Progenitor cell of endocrine pancreas (in vitro differentiated cells): ENCODE measurements at places on chromosomes 6 and 20.

- DNase-seq, result no peak
Observed at GRCh38 chr20:24816431-24816830, 132.6 kb upstream of the CST7 start.

DNA sequence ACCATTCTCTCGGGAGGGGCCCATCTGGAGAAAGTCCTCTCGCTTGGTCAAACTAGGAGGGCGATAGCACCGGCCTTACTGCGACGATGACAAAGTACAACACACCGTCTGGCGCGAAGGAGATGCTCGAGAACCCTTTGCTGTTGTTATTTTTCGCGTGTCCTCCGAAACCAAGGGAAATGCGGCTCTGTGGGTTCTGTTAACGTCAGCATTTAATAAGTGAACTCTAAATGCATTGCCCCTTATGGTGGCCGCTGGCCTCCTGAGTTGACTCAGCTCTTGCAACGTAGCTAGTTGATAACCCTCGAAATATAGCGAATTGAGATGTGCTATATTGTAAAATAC, 577 bp upstream of the SCAND1 start:
- no peak for DNase-seq

GRCh38 chr20:54027704-54028103, 42.7 kb downstream of the BCAS1 start:
- DNase-seq, result no peak

GRCh38 chr20:17298171-17298570, 71.3 kb downstream of the PCSK2 start:
- DNase-seq, result no peak

GRCh38 chr6:14986370-14986769, 259.5 kb upstream of the JARID2 start:
- DNase-seq, result no peak

DNA sequence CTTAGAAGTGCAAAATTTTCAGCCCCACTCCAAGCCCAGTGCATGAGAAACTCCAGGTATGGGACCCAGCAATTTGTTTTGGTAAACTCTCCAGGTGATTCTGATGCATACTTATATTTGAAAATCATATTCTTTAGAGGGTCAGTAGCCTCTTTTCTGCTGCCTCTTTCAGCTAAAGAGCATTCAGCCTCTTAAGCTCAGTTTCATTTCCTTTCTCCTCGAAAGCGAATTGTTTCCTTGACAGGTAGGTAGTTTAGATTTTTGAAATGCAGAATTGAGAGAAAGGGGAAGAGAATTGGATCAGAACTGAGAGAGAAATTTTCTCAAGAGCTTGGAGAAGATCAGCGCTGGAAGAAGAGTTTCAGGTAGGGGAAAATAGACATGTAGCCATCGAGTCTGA, 995.8 kb upstream of the FLRT3 start:
- no peak for DNase-seq

DNA sequence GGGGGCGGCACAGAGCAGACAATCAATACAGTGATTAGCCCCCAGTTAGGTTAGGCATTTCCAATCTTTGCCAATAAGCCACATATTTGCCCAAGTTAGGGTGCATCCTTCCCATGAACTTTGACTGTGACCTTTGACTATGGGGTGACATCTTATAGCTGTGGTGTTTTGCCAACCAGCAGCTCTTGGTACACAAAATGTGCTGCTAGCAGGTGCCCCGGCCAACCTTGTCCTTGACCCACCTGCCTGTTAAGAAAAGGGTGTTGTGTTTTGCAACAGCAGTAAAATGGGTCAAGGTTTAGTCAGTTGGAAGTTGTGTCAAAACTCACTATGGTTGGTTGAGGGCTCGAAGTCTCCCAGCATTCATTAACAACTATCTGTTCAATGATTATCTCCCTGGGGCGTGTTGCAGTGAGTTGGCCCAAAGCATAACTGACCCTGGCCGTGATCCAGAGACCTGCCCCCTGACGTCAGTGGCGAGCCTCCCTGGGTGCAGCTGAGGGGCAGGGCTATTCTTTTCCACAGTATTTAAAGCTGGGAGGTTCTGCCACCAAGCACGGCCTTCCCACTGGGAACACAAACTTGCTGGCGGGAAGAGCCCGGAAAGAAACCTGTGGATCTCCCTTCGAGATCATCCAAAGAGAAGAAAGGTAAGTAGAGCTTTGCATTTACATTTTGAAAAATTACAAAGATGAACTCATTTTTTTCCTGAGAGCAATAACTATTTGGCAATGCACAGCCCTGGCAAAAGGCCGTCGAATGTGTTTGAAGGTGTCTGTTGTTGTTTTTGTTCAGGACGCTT, at the start of gene PCK1:
Gene PCK1 (plus strand): TSS at position 557 of the 802 bp plus-strand sequence. CDS start 302 bp downstream, outside the sequence.
- DNase-seq, result no peak

- DNase-seq, result no peak
Observed at GRCh38 chr6:152313542-152314482, 323.4 kb downstream of the SYNE1 start.

DNA sequence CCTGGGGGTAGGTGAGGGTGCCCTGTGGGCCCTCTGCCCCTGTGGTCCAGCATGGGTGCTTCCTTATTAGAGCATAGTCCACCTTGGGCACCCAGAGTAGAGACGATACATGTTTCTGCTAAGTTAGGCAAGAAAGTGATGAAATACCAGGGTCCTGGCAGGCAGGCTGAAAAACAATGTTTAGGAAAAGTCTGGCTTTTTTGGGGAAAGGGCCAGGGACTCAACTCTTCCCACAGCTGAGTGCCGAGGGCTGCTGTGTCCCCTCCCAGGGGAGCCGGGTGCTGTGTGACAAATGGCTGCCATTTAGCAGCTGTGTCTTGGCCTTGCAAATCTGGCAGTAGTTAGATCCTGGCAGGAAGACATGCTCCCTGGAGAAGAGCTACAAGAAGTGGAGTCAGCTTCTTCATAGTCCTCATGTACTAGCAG, 61.5 kb downstream of the RREB1 start:
- DNase-seq, result no peak

GRCh38 chr20:38536310-38536709, 44.7 kb upstream of the ADIG start:
- no peak for DNase-seq

GRCh38 chr6:35739645-35740524, 3.1 kb downstream of the ARMC12 start:
- DNase-seq, result no peak

GRCh38 chr6:72624557-72625160, 2.8 kb downstream of the KCNQ5 start:
- DNase-seq, result no peak

DNA sequence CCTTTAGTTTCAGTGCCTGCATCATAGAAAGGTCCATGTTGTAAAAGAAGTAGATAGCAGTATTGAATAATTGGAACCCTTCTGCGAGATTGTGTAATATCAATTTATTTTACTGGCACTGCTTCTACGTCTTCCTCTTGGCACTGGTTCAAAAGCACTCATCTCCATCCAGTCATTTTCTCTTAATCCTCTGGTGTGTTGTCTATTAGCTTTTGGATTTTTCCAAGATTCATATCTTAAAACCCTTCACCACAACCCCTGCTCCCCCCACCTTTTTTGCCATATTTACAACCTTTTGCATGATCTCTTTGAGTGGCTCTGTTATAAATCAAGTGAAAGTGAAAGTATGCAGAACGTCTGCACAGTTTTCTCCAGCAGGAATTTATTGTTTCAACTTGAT, 76.6 kb upstream of the HSF2 start:
- DNase-seq, result no peak

GRCh38 chr20:17417225-17417624, 114.0 kb downstream of the BFSP1 start:
- DNase-seq, result no peak

- no peak for DNase-seq
Observed at GRCh38 chr20:16517946-16518783, 55.1 kb downstream of the KIF16B start.

- DNase-seq, result no peak
Observed at GRCh38 chr6:167918548-167919278, 78.8 kb upstream of the KIF25 start.

DNA sequence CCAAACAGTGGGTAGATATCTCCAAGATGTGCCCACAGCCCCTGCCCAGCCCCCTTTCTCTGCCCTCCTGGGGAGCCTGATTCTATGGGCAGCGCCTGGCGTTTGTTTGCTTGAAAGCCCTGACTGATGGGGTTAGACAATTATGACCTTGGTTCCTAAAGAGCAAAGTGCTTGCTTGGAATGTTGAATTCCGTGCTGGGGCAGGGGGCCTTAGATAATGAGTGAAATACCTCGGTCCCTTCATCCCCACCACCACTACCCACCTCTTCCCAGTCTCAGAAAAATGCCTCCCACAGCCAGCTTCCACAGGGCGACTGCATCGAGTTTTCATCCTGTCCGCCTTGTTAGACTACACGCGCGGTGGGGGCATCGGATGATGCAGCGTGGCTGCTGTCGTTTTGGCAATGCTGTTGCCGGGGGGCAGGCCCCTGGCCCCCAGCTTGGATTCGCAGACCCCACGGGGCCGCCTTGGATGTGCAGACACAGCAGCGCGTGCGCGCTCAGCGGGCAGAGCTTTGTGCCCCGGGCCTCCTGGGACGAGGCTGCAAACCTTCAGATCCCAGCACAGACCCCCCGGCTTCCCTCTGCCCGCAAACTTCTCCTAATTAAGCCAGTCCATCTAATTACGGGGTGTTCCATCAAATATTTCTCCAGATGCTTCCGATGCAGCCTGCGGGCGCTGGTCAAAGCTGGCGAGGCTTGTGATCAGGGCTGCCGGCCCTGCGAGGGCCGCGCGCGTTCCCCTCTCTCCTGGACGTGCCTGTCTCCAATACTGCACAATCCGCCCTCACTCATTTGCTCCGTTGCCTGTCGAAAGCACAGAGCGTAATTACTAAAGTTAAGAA, 86.1 kb downstream of the LINC00237 start:
- no peak for DNase-seq

- no peak for DNase-seq
Observed at GRCh38 chr20:59247731-59248684, 52.4 kb upstream of the EDN3 start.
